ENCODE measurements at places on chromosomes 6 and 20. TPM values are rescaled to one million over a fixed set of nuclear protein-coding genes. Genes with fewer than 3 reads are reported as not detected.

Gene SMLR1
- not detected for total RNA-seq

Gene SYNDIG1
- total RNA-seq, result 8.7 TPM

Gene IL22RA2
- not detected for total RNA-seq

Gene LAMA4
- total RNA-seq, result 2.0 TPM

- peak; percentile 82 for DNase-seq
- H3K27ac ChIP-seq, result peak overlapping the region; percentile 39
Observed at GRCh38 chr20:38186788-38187221, 21.7 kb upstream of the TGM2 start.

DNA sequence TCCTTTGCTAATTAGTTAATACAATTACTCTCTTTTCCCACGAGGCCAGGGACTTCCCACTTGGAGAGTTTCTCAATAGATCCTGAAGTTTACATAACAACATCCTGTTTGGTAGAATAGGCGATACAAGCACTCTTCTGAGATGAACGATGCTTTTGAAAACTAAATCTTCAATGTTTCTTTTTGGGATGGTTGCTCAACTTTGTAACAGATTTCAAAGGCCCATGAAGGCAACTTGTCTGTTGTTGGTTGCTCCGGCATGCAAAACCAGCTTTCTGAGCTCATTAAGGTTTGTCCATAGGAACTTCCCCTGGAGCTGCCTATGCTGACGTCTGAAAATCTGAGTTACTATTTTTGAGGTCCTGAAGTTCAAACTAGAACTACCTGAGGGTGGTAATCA lies 25.9 kb upstream of the ROS1 start:
- no peaks in the 10 kb centered on the region for H3K27me3 ChIP-seq
- no peaks in the 10 kb centered on the region for H3K36me3 ChIP-seq
- DNase-seq, result no peak
- no peak overlapping the region for H3K4me3 ChIP-seq
- H3K27ac ChIP-seq, result no peak overlapping the region

DNA sequence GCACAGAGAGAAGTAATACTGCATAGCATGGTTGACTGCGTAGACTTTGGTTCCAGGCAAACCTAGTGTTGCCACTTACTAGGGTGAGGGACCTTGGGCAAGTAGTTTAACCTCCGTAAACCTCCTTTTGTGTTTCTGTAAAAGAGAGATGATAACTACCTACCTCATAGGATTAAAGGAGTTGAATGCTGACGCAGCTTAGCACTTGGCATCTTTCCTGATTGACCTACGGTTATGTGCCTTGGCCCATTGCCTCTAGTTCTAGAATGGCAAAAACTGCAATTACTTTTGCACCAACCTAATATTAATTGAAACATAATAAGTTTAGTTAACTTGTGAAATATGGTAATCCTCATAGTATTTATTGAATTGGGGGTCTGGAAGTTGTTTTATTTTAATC lies 19.1 kb downstream of the GHRH start:
- H3K4me1 ChIP-seq, result no peaks in the 10 kb centered on the region
- no peak overlapping the region for H3K27ac ChIP-seq
- DNase-seq, result no peak
- no peak overlapping the region for H3K4me3 ChIP-seq
- no peaks in the 10 kb centered on the region for H3K27me3 ChIP-seq
- peaks cover 42% of the 10 kb centered on the region for H3K36me3 ChIP-seq
